LHCN-M2 (cell line): ENCODE measurements at places on chromosomes 6 and 20. TPM values are rescaled to one million over a fixed set of nuclear protein-coding genes. Genes with fewer than 3 reads are reported as not detected.

The LCA5 gene
- total RNA-seq, result 2.2 and 3.6 TPM in 2 replicates

The OR2W1 gene
- not detected in 2 replicates for total RNA-seq

The NRSN1 gene
- total RNA-seq, result not detected in 2 replicates

The VWA7 gene
- not detected in 2 replicates for total RNA-seq

The GMPR gene
- 4.9 and 6.0 TPM in 2 replicates for total RNA-seq

The HFE gene
- total RNA-seq, result 11.5 and 12.5 TPM in 2 replicates
